Stimulated activated CD4-positive, alpha-beta T cell treated with anti-CD3 and anti-CD28 coated beads, Interleukin-1b, Interleukin-23, amount 100 ng/mL, for 1 hour (primary cell): ENCODE measurements at places on chromosomes 4 and X.

DNA sequence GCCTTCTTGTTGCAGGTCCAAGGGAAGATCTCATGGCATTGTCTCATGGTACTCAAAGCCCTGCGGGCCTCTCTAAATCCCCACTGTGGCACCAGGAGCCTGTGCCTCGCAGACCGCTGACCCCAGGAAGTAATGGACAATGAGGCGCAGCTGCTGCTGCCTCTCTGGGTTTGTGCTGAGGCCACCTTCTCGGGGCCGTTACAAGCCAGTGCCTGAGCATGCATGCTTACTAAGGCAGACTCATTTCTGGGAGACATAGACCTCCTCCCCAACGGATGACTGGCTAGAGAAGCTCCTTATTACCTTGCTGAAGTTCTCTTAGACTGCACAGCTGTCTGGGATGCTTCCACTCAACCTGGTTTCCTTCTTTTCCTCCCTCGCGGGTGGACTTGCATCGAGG, 1.3 kb downstream of the BDH2 start:
- no peak for DNase-seq

- no peak for DNase-seq
These were observed 72.8 kb upstream of the ARSJ start for GRCh38 chr4:114052227-114052626.

DNA sequence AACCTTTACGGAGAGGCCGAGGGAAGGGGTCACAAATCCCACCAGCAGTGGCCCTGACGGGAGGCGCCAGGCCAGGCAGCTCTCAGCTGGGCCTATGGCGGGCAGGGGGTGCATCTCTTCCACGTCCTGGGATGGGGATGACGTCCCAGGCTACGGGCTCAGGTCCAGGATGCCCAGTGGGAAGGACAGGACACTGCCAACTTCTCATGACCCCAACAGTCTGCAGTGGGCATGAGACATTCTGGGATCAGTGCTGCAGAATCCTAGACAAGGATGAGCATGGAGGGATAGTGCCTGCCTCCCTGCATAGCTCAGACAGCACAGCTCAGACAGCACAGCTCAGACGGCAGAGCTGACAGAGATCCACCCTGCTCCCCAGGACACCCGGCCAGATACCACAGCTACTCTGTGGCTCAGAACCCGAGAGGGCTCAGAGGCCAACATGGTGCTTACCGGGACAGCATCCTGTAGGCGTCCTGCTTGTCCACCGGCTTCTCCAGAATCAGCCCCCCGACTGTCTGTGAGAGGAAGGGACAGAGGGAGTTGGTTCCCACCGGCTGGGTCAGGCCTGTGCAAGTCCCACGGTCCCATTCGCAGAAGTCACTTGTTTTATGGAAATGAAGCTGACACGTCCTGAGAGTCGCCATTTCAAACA, 17.3 kb downstream of the ASMTL start:
- no peak for DNase-seq

- DNase-seq = no peak
These were observed 51.6 kb downstream of the TMEM150C start for GRCh38 chr4:82510216-82510615.

- no peak for DNase-seq
These were observed 194.4 kb downstream of the COX18 start for GRCh38 chr4:72875138-72875537.

DNA sequence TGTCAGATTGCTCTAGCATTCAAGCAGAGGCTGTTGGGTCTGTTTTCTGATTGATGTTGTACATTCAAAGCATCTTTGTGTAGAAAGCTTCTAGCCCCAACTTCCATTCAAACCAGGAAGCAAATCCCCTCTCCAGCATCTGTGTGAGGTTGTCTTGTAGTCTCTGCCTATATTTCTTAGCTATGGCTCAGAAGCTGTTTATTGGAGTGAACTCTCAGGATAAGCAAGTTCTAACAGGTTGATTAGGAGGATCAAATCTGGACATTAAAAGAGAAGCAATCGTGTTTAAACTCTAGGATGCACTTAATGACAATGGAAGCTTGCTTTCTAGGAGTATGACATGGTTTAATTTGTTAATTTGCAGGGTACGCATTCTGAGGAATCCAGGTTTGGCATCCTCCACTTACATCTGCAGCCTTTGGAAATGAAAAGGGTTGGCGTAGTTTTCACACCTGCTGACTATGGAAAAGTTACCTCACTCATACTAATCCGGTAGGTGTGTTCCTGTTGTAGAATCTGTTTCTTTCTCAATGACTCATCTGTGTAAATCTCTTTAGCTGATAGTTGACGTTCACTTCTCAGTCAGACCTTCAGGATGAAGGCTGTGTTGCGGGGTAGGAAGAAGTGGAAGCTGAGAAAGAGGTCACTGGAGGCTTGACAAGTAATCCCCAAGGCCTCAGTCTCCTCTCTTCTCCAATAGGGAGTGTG, 88.0 kb upstream of the TLR2 start:
- DNase-seq = no peak

DNA sequence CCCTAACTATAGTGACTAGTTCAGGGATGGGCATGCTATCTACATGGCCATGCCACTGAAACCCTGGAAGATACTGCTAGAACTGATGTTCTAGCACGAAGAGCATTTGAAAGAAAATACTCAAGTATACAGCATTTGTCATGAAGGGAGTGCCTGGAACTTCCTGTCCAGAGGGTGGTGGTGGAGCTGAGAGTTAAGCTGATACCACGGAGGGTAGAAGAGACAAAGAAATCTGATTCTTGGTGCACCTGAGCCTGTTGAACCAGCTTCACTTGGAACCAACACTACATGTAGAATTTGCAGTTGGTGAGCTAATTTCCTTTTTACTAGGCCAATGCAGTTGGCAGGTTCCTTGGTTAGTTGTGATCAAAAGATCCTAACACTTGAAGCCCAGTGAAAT, 116.4 kb downstream of the CCNG2 start:
- no peak for DNase-seq

DNA sequence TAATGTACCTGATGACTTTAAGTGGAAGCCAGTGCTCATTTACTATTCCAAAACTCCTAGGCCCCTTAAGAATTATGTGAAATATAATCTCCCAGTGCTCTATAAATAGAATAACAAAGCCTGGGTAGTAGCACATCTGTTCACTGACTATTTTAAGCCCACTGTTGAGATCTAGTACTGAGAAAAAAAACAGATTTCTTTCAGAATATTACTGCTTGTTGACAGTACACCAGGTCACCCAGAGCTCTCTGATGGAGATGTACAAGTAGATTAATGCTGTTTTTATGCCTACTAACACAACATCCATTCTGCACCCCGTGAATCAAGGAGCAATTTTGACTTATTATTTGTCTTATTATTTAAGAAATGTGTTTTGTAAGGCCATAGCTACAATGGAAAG, 75.7 kb downstream of the FAM47C start:
- DNase-seq = no peak

DNA sequence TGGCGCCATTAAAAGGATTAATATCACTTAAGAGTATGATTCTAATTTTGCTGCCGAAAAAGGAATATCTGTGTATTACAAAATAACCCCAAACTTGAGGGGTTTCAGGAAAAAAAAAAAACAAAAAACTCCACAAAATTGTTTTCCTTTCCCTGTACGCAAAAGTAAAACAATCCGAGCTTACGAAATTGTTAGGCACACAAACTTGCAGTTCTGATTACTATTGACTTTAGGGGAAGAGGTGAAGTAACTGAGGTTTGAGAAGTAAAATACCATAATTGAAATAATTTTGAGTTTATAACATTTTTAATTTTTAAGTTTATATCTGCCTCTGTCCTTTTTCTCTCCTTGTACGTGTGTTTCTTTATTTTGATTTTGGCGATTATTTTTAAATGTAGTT, 64.8 kb downstream of the USP9X start:
- DNase-seq = no peak

GRCh38 chr4:167903291-167903721, 189.0 kb upstream of the ANXA10 start:
- DNase-seq = no peak

DNA sequence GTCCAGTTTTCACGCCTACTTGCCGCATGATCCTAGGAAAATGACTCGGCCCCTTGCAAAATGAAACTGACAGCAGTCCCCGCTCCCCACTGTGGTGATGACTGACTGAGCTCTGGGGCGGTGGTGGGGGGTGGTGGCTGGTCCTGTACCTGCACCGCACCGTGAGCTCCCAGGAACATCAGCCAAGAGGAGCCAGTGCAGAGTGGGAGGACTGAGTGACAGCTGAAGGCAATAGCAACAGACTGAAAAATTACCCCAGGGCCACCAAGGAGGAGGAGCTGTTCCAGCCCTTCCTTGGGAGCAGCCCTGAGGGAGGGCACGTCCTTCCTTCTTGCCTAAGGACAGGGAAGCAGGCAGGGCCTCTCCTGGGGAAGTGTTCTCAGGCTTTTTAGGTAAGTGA, 2.4 kb upstream of the C4orf50 start:
- no peak for DNase-seq

DNA sequence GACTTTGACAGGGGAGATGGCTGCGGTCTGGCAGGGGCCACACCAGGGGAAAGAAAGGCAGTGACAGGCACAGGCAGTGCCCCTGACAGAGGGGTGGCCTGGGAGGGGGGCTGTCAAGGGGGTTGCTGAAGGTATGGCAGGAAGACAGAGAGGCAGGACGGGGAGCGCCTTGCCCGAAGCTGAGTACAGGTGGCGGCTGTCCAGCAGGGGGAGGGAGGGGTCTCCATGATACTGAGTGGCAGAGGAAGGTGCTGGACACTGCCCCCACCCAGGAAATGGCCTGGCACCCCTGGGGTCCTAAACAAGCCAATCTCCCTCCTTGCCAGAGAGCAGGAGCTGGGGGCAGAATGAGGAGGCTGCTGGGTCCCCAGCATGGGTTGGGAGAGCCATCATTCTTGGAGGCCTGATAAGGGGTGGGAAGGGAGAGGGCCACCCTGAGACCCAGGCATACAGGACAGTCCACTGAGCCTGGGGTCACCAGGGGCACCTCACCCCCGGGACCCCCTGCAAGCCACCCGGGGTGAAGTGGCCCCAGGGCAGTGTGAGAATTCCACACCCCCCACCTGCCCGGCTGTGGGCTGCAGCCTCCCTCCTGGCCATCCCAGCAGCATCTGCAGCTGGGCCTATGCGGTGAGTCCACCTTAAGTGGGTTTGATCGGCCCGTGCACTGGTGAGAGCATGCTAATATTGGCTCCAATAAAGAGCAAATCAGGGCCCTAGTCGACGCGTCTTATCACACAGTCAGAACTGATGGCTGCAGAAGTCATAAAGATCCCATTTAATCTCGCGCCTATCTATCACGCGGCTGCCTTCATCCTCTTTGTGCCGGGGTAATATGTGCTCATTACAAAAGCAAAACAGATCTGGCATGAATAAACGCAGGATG, 108.5 kb downstream of the FAM53A start:
- no peak for DNase-seq

DNA sequence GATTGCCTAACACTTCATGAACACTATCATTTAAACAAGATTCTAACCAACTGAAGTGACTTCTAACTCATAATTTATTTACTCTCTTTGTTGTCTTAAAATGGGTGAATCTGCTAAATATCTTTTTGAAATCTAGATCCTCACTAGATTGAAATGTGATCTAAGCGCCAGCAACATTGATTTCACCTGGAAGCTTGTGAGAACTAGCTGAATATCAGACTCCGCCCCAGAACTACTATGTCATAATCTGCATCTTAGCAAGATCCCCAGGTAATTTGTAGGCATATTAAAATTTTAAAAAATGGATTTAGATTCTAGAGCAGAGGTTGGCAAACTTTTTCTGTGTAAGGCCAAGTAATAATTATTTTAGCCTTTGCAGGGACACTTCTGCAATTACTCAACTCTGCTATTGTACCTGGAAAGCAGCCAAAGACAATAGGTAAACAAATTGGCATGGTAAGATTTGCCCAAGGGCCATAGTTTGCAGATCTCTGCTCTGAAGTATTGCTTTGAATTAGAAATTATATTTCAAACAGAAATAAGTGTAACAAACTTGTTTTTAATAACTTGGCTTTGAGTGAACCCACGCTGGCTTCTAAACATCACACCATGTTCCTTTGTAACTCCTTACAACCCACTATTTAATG, 121.5 kb downstream of the REELD1 start:
- DNase-seq = no peak

DNA sequence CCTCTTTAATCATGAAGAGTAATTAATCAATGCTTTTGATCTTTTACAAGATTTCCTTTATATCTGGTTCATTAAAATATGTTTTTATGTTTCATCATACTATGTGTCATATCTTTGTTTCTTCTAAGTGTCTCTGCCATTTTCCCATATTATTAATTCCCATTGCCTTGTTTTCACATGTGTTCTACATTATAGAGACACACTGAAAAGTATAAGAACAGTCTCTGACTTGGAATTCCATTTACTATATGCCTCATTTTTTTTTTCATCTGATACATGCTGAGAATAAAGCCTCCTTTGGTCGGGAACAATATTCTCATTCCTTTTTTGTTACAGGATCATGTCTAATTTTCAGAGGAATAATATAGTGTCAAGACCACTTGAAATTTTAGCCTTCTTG, 4.3 kb downstream of the BANK1 start:
- DNase-seq = no peak

GRCh38 chr4:176042195-176042594, 23.4 kb upstream of the WDR17 start:
- DNase-seq = no peak

DNA sequence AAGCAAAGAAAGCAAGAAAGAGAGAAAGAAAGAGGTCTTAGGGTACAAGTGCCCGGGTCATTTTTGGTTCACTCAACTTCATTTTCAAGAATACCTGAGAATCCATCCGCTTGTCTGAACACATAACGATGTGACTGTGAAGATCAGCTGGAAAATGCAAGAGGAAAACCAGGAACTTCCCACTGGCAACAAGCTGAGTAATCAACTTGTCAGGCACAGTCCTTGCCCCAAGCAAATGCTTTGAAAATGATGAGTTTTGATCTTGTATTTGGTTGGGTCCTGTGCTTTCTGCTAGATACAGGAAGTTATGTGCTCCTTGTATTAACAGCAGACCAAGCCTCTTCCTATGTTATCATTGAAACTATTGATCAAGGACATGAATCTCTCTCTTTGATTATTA, 239.1 kb downstream of the ASMT start:
- DNase-seq = no peak

- DNase-seq = no peak
These were observed 39.4 kb upstream of the AFAP1 start for GRCh38 chr4:7978907-7979651.

DNA sequence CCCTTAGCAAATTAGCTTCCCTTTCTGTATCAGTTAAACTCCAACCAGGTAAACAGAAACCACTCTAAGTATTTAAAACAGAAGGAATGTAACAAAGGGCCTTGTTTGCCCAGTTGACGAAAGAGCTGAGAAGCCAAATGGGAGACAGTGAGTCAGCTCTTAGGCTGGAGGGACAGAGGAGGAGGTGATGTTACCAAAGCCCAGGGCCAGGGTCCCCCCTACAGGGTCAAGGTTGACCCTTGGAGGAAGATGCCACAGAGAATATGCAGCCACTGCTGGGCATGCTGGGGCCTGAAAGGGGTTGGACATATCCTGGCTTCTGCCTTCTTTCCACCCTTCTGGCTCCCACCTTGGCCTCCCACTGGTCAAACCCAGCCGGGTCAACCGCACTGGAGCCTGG, 38.3 kb upstream of the LGI2 start:
- no peak for DNase-seq

DNA sequence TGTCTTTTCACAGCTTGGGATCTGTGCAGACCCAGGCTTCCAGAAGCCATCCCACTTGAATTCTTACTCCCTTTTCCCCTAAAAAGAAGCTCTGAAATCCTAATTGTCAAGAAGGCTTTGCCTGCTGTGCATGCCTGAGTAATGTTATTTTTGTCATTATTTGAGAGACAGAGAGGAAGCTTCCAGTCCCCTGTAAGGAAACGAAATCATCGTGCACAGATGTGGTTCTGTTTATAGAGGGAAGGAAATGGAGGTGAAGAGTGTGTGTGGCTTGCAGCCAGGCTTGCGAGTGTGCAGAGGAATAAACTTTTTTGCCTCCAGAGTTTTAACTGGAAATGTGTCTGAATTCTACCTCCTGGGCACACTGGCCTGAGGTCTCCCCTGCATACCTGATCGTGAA, 70.2 kb downstream of the TBL1X start:
- no peak for DNase-seq
